ENCODE measurements at places on chromosomes 1 and 21.

DNA sequence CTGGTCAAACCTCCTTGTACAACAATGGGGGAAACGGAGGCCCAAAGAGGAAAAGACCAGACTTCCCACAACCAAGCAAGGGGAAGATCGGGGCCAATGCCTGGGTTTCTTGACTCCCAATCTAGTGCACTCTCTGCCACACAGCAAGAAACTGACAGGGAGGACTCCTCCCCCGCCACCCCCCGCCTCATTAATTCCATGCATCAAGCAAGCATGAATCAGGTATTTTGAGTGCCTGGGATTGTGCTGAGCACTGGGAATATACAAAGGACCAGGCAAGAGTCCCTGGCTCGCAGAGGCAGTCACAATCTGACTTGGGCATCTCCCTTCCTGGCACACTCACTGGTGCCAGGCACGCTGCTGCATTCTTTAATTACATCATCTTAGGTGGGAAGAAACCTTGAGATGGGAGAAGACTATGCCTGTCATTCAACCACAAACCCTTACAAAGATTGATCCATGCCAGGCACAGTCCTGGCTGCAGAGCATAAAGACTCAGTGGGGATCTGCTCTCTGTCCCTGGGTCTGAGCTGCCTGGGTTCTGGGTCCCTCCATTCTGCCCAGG is 4.4 kb upstream of the KCNC4 start:
- DNase-seq = no peak

DNA sequence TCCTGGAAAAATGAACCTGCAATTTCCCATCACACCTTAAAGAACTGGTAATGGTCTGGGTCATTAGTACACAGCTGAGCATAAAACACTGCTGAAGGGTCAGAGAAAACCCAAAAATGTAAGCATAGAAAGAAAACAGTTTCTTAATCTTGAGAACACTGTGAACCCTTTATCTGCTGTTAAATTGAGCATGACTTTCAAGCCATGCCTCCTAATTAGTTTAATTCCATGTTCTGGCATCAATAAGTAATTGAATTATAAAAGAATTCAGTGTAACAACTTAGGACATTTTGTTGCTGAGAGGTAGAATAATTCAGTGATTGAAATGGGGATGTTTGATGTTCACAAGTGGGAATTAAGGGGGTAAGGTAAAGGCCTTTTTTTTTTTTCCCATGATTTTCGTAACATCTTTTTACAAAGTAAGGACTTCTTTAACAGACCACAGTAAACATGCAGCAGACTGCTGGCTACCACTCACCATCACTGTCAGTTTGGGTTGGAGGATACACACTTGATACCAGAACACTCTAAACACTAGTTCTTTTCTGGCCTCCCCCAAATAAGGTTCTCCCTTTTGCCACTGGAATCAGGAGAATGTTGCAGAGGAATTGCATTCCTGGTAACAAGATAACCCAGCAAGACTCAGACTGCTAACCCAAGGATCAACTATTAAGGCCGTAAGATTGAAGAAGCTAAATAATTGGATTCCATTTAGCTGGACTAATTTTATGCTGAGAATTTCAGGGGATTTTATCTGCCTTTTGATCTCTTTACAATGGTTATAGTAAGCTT is 3.0 kb downstream of the RWDD3 start:
- no peak for DNase-seq

GRCh38 chr1:244730153-244730933 is 77.4 kb downstream of the DESI2 start:
- no peak for DNase-seq

DNA sequence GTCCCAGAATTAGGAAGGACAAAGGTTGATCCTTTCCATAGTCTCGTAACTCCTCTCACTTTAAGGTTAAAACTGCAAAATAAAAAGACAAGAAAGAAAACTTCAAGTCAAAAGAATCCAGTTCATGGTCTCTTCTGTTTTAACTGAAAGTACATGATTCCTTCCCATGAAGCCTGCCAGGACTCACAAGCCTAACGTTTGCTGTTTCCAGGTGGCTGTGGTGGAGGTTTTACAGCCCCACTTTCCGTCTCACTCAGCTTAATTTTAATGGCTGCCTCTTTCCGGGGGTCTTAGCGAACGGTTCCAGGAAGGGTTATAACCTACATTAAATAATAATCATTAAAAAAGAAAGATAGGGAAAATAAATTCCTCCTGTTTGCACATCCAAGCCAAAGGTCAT is 136.8 kb upstream of the SPAG17 start:
- DNase-seq = no peak

- no peak for DNase-seq
These were observed 72.1 kb downstream of the RGS13 start for GRCh38 chr1:192707978-192708547.

- no peak for DNase-seq
These were observed 9.6 kb downstream of the BCAR3 start for GRCh38 chr1:93672069-93672468.

DNA sequence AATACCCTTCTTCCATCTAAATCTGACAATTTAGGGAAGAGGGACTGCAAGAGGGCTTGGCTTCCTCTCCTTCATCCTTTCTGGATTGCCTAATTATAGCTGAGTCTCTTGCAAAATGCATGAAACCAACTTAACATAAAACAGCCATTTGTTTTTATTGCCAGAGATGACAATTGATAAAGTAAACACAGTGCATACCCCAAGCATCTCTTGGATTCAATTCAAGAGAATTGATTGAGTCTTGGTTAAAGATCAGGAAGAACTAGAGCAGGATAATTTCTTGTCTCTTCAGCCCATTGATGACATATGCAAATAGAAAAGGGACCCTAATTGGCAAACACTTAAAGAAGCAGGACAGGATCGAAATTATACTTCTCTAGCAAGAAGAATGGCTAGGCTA is 617.1 kb upstream of the PTBP2 start:
- no peak for DNase-seq

GRCh38 chr21:22725436-22725835 is 1727.2 kb downstream of the NCAM2 start:
- no peak for DNase-seq

DNA sequence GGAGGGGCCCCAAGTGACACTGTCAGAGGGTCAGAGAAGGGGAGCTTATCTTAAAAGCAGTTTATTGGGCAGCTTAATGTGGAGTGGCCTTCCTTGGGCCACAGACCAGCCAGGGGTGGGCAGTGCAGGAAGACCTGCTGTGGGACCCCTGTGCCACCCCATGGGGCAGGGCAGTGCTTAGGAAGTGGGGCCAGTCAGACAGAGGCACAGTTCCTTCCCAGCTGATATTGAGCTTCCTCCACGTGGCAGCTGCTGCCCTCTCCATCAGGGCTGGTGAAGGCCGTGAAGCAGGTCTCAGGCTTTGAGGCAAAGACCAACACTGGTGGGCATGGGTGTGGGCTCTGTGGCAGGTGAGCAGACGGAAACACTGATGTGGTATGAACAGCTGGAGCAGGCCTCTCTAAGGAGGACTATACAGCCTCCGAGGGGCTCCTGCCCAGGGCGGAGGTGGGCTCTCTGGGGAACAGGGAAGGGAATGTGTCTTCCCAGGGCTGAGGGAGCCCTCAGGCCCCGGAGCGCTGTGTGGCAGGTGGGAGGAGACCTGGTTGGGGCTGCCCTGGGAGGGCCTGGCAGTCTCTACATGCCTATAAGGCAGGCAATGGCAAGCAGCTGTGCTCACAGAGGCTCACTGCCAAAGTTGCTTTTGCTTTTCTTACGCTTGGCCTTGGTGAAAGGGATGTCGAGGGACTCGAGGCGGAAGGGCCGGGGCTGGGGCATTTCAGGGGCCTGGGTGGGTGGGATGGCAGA is 3.0 kb upstream of the DDOST start:
- DNase-seq = no peak

DNA sequence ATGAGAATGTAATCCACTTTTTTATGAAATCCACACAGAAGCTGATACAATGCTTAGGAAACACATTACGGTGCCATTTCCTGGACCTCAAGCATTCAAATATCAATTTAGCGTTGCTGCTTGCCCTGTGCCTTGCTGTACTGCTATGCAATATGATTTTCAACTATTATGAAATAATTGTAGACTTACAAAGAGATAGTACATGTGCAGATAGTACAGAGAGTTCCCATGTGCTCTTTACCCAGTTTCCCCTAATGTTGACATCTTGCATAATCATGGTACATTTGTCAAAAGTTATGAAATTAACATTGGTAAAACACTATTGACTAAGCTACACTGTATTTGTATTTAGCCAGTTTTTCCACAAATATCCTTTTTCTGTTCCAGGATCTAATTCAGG is 37.7 kb upstream of the PTBP2 start:
- no peak for DNase-seq

DNA sequence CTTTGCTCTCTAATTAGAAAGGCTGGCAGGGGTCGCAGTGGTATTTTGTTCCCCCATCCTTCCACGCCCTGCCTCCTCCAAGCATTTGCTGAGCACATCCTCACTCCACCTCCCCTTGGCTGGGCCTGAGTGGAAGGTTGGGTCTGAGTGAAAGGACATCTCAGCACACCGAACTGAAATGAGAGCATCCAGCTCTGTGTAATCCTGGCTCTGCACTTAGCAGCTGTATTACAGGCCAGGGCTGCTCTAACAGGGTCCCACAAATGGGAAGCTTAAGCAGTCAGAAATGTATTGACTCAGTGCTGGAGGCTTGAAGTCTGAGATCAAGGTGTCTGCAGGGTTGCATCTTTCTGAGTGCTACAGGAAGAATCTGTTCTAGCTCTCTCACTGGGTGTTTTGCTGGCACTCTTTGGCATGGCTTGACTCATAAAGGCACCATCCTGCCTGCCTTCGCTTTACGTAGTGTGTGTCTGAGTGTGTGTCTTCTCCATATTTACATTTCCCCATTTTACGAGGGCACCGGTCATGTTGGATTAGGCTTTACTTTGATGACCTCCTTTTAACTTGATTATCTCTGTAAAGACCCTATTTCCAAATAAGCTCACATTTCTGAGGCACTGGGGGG is 48.5 kb upstream of the IGSF21 start:
- DNase-seq = no peak

GRCh38 chr1:153364766-153365666 is 7.4 kb downstream of the S100A9 start:
- no peak for DNase-seq

DNA sequence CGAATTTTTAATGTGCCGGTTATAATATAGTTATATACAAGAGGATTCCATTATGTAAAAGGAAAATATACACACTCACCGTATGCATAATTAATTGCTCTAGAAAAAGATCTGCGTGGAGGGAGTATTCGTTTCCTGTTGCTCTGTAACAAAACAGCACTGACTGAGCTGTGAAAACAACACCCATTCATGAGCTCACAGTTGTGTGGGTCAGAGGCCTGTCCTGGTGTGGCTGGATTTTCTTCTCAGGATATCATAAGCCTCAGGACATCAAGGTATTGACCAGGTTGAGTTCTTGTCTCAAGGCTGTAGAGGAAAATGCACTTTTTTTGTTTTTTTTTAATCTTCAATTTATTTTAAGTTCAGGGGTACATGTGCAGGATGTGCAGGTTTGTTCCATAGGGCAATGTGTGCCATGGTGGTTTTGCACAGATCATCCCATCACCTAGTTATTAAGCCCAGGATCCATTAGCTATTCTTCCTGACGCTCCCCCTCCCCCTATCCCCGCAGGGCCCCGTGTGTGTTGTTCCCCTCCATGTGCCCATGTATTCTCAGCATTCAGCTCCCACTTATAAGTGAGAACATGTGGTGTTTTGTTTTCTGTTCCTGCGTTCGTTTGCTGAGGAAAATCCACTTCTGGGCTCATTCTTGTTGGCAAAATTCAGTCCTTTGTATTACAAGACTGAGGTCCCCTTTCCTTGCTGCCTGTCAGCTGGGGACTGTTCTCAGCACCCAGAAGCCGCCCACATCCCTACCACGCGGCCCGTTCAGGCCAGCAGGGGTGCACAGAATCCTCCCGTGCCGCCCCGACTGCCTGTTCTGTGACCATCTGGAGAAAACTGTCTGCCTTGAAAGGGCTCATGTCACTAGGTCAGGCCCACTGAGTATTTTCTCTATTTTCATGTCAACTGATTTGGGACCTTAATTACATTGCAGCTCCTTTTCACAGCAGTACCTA is 87.4 kb upstream of the ERRFI1 start:
- no peak for DNase-seq

- DNase-seq = no peak
These were observed 4.8 kb downstream of the CCDC24 start for GRCh38 chr1:43995984-43996732.

- DNase-seq = no peak
These were observed 213.0 kb downstream of the ADGRL2 start for GRCh38 chr1:82013702-82014101.

GRCh38 chr1:66562561-66562960 is 28.6 kb downstream of the SGIP1 start:
- no peak for DNase-seq

- no peak for DNase-seq
These were observed 90.8 kb downstream of the ZP4 start for GRCh38 chr1:237799762-237800474.

GRCh38 chr1:97909266-97909665 is 11.6 kb downstream of the DPYD start:
- no peak for DNase-seq

- DNase-seq = no peak
These were observed 471.3 kb downstream of the PLA2G4A start for GRCh38 chr1:187300081-187300480.

DNA sequence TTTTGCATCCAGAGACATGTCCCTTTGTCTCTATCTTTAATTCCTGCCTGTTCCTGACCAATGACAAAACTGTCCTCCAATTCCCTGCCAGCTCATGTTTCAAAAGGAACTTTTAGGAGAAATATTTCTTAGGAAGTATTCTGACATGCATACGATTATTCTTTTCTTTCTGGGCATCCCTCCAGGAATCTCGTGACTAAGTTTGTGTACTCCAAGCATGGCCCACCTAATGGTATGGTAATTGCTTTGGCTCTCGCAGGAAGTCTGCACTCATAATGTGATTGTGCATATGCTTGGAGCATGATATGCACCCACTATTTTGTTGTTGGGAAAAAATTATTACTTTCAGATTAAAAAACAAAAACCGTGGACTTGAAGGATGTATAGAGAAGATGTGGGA is 256.4 kb downstream of the PRDM2 start:
- DNase-seq = no peak

DNA sequence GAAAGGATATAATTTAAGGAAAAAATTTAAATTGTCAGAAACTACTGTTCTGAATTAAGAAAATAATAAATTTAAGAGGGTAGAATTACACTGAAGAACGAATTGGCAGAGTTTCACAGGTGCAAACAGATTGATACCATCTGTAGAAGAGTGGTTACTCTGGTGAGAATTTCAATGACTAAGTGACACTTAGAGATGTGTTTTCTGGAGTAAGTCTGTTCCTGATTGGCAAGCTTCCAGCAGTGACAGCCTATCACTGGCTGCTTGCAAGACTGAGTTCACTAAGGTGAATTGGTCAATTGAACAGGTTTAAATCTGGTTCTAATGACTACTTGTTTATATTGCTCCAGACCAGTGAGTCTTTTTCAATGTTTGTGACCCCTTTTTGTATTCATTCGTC is 838.2 kb upstream of the RGS18 start:
- DNase-seq = no peak

Data from stimulated activated CD4-positive, alpha-beta T cell treated with anti-CD3 and anti-CD28 coated beads, Interleukin-2, amount 100 ng/mL, for 48 hours (primary cell).